ENCODE measurements at places on chromosomes 1 and 21.

DNA sequence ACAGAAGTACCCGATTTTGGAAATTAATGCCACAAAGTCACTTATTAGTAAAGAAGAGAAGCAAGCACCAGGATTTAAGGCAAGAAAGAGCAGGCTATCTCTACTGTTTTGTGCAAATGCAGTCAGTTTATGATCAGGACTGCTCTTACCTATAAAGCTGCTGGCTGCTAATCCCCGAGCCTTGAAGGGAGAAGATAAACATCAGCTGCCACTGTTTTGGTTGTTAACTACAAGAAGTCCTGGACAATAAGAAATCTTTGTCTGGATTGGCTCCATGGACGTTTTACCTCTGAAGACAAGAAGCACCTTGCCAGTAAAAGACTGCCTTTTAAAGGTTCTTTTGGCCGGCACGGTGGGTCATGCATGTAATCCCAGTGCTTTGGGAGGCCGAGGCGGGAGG is 21.4 kb downstream of the FRRS1 start:
- DNase-seq, result no peak

DNA sequence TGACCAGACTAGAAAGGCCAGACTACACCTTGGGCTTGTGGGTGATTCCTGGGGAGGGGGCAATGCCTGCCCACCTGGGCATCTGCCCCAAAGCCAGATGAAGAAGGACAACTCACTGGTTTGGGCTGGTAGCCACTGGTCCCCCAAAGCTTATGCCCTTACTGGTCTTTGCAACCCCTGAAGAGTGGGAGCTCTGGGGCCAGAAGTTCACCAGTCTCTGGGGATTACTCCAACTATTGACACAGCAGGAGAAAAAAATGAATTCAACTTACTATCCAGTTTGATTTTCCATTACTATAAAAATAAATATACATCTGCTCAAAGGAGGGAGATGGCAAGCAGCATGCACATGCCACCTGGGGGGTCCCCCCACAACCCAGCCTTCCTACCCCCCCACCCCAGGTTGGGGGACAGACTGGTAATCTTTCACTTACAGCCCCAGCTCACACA is 2.6 kb downstream of the AHDC1 start:
- no peak for DNase-seq

DNA sequence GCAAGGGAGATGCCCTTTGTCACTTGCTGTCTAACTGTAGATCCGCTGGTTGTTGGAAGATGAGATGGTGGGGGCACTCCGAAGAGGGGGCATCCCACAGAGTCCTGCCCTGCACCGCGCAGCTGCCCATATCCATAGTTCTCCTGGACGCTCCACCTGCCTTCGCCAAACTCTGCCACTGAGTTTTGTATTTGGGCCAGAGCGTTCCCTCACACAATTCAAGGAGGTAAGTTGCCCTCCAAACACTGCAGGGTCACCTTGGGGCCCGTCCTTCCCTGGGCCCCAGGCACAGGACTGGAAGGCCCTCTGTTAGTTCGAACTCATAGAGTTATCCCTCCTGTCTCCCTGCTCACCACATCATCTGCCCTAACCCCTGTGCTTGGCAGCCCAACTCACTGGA is 22.1 kb downstream of the HYI start:
- no peak for DNase-seq

DNA sequence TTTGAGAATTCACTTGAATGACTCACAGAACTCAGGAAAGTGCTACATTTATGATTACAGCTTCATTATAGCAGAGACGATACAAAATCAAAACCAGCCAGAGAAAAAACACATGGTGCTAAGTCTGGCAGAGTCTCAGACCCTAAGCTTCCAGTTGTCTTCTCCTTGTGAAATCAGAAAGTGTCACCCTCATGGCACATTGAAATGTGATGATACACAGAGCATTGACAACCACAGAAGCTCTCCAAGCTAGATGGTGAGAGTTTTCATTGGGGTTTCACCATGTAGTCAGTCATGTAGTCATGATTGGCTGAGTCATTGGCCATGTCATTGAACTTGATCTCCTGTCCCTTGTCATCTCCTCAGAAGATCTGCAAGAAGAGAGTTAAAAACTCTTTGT is 526.6 kb downstream of the MRPL39 start:
- no peak for DNase-seq

DNA sequence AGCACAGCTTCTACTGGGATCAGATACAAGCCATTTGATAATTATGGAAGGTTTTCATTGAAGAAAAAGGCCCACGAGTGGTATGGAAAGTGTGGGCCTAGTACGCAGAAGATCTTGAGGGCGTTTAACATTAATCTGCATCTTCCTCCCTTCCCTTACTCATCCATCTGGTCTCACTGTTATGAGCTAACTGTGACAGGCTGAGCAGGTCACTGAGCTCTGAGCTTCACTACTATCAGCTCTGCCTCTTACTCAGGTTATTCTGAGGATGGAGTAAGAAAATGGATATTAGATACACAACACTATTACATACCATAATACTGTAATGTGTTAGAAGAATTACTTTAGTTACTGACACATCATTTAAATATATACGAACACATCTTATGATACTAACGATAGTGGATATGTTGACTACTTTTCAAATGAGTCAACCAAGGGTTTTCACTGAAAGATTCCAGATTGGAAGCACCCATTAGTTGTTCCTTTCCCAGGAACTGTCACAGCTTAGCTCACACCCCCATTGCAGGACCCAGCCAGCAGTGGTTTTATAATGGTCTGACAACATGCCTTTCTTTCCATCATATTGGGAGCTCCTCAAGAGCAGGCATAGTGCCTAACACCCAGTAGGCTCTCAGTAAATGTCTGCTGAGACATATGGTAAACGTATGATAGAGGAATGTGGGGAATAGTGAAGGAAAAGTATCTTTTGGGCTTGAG is 97.8 kb upstream of the C8B start:
- no peak for DNase-seq

GRCh38 chr1:234962340-234962989 is 166.2 kb downstream of the TOMM20 start:
- DNase-seq, result no peak

DNA sequence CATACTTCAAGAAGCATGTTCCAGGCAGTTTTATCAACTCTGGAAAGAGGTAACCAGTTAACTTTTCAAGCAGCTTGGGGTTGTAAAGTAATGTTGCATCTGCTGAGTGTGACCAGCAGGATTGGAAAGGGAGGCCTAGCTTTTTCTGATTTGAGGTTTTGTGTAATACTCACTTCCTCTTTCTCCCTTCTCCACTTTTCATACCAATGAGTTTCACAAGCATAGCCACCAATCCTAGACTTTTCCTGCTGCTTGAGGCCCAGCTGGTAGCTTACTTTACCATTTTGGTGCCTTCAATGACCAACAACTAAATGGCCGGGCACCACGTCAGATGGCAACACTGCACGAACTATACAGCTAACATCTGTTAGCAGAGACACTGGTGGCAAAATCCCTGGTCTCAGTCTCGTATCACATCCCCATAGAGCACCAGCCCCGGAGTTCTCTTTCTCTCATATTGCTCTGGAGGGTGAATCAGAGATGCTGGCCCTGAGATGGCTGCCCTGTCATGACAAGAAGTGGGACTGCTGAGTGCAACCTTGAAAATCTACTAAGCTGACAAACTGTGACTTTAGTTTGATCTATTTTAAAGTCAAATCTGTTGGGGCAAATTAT is 14.8 kb upstream of the GPR88 start:
- DNase-seq, result no peak

DNA sequence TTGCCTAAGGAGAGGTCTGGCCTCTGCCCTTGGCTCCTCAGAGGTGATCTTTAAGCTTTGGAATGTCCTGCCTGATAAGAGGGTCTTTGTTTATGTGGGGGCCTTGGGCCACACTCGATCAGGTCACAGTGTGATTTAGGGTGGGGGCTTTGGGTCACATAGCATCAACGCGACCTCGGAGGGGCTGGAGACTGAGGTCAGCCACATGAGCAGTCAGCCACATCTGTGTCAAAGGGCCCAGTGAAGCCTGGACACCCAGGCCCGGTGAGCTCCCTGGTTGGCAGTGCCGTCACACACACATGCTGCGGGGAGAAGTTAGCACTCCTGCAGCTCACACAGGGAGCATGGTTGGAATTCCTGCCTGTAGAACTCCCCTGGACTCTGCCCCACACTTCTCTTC is 345.0 kb downstream of the NPHP4 start:
- DNase-seq, result no peak

DNA sequence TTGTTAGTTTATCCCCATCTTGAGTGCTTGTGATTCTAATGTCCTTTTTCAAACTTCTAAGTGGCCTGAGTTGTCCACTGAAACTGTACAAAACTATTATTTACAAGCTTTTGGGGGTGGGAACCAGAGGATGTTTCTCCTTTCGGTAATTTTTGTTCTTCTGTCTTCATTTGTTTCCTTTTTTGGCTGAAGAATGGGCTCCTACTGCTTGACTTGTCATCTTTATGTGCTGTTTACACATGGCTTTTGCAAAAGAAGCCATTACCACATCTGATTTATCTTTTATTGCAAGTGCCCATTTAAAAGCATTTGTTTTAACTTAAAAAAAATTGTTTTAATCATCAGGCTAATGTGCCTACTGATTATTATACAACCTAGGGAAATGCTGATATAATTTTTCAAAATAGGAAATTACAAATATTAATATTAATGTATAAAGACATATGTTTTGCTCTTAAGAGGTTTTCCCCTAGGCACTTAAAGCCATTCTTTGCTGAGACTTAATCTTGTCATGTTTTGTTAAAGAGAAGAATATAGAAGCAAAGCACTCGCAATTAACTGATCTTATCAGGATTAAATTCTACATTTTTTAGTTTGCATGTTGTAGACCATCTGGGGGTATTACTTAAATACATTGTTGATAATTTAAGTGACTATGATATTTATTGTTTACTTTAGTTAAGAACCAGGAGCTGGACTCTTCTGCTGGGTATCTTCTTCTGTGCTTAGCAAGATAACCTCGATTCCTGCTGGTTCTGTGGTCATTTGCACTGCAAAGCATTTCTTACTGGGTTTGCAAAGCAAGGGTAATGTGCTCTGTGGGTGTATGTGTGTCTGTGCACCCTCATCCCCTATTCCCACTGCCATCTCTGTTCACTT is 40.1 kb downstream of the TMEM200B start:
- no peak for DNase-seq

DNA sequence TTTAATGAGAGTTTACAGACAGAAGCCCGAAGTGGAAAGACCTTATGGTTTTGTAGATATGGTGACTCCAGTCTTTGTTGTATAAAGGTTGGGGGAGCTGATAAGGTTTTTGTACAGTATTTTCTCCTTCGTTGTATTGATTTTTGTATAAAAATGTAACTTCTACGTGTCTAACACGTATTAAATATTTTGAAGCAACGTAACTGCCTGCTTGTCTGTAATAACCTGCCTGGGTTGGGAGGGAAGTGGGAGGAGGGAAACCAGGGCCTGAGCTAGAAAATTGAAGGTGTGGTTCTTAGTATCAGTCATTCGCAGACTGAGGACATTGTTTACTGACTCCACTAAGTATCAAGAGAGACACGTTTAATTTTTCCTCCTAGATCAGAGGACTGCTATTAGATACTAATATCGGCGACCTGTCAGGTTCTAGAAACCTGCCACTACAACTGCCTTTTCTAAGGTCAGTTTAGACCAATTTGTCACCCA is 2.2 kb downstream of the IER5 start:
- no peak for DNase-seq

DNA sequence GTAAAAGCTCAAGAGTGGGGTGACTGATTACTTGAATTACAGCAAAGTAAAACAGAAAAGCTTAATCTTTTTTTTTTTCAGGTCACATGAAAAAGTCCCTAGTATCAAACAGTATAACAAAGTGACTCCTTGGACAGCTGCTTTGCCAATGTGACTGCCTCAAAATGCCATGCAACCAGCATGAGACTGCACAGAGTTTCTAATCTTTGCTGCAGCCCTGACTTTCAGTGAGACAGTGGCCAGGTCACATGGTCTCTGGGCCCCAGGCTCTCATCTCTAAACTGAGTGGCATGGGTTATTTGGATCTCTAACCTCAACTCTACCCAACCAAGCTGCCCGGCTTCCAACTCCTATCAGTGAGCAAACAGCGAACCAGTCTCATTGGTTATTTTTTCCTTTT is 169.0 kb downstream of the VAV3 start:
- DNase-seq, result no peak

GRCh38 chr1:63877816-63878215 is 104.0 kb downstream of the ROR1 start:
- DNase-seq, result no peak

DNA sequence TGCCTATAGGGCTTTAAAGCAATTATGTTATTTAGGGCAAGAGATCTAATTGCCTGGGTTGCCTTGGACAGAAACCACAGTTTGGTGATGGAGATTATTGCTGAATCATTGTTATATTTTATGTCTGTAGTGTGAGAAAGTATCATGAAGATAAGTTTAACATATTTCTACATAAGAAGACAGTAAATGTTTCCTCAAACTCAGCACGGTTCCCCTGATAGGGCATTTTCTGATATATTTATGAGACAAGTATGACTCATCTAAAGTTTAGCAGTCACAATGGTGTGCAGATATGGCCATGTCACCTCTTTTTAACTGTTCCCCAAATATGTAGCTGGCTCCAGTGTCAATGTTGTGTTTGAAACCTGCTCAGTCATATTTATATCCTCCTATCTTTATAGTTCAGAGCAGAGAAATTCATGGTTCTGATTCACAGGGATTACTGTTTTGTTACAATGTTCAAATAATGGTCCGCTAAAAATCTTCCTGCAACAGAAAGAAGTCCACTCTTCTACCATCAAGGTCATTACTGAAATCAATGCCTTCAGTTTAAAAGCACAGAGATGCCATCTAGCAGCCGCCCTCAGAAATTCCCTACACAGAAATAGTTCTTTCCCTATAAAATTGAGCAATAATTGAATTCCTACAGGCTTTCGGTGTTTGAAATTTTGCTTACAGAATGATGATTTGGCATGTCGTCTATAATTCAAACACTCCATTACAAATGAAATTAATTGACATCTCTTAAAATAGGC is 3.7 kb downstream of the OLFM3 start:
- DNase-seq, result no peak

DNA sequence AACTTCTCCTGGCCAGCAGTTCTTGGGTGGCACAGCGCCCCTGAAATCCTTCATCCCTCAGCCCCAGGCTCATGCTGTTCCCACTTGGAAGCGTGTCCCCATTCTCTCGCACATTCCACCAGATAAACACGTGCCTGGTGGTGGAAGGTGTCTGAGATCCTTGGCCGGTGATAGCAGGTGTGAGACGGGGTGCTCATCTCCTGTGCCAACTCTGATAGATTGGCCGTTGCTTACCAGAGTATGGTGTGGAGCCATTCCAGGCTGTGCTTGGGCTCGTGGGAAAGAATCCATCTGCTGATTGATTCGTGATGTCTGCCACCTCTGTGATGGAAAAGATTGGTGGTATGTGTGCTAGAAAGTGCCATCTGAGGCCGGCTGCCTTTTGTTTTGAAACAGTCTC is 22.2 kb downstream of the ACTL8 start:
- no peak for DNase-seq

DNA sequence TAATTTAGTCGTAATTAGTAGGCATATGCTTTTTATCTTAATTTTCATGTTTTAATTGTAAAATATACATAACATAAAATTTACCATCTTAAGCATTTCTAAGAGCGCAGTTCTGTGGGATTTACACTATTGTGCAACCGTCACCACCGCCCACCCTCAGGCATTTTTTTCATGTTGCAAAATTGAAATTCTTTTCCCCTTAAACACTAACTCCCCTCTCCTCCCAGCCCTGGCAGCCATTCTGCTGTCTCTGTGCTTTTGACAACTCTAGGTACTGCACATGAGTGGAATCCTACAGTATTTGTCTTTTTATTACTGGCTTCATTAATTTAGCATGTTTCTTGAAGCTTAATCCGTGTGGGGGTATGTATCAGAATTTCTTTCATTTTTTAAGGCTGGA is 7.8 kb downstream of the PIK3CD start:
- DNase-seq, result no peak

GRCh38 chr1:225514671-225515081 is 86.8 kb upstream of the LBR start:
- no peak for DNase-seq

Data from NCI-H1092 (cell line).